ENCODE measurements at places on chromosomes 4 and X. TPM values are rescaled to one million over a fixed set of nuclear protein-coding genes. Genes with fewer than 3 reads are reported as not detected.

Gene UBA6
- polyA plus RNA-seq = 2.6 TPM

Gene TRAPPC2
- 3.8 TPM for polyA plus RNA-seq

Gene SYP
- 1.9 TPM for polyA plus RNA-seq

Gene TBC1D8B
- polyA plus RNA-seq = 1.8 TPM

Gene VCX
- not detected for polyA plus RNA-seq

Gene LRAT
- not detected for polyA plus RNA-seq

Gene RLIM
- 5.0 TPM for polyA plus RNA-seq

Gene MAGEB10
- not detected for polyA plus RNA-seq

Gene PAGE2
- not detected for polyA plus RNA-seq

Gene SCOC
- polyA plus RNA-seq = 41.0 TPM

Gene GYG2
- 0.73 TPM for polyA plus RNA-seq

Gene STATH
- not detected for polyA plus RNA-seq

Gene SPINK2
- not detected for polyA plus RNA-seq

Gene STS
- 1.2 TPM for polyA plus RNA-seq

Gene CXCL8
- 0.64 TPM for polyA plus RNA-seq

Gene TXK
- polyA plus RNA-seq = 0.33 TPM

Gene HEPH
- polyA plus RNA-seq = 3.8 TPM

Gene SCD5
- 3.8 TPM for polyA plus RNA-seq

Gene PLXNB3
- 1.1 TPM for polyA plus RNA-seq

Gene PFKFB1
- polyA plus RNA-seq = 0.13 TPM

Gene CFAP47
- not detected for polyA plus RNA-seq

Gene NPNT
- polyA plus RNA-seq = 32.6 TPM

Gene EDA2R
- polyA plus RNA-seq = 0.29 TPM

Gene PNMA6A
- polyA plus RNA-seq = 0.51 TPM

Gene ANXA3
- 181 TPM for polyA plus RNA-seq

Gene TCEAL6
- polyA plus RNA-seq = not detected

Gene LIN54
- polyA plus RNA-seq = 1.9 TPM

Gene ZNF41
- polyA plus RNA-seq = 3.1 TPM

Gene PGAM4
- polyA plus RNA-seq = not detected

Gene ADGRG2
- polyA plus RNA-seq = 0.62 TPM

Gene CRLF2
- polyA plus RNA-seq = 0.07 TPM

Gene USP17L24
- polyA plus RNA-seq = not detected

Gene GSX2
- not detected for polyA plus RNA-seq

Gene CASK
- polyA plus RNA-seq = 2.2 TPM

Gene GNRHR
- not detected for polyA plus RNA-seq

Gene SHROOM3
- 5.3 TPM for polyA plus RNA-seq

Gene CSN1S1
- not detected for polyA plus RNA-seq

Gene PROM1
- 1.2 TPM for polyA plus RNA-seq

Gene LRP2BP
- 1.0 TPM for polyA plus RNA-seq

Gene NDP
- 0.03 TPM for polyA plus RNA-seq

Gene RAB33A
- polyA plus RNA-seq = 0.22 TPM

Gene REST
- 3.3 TPM for polyA plus RNA-seq

Gene SMPX
- polyA plus RNA-seq = 436 TPM

Gene USP26
- polyA plus RNA-seq = not detected

Gene EVC2
- 0.87 TPM for polyA plus RNA-seq

Data from heart right ventricle (tissue), 16 donors.